Nasal cavity respiratory epithelium epithelial cell of viscerocranial mucosa (primary cell): ENCODE measurements at places on chromosomes 13 and 19. TPM values are rescaled to one million over a fixed set of nuclear protein-coding genes. Genes with fewer than 3 reads are reported as not detected.

Gene VSTM2B
- total RNA-seq: not detected in 2 replicates

Gene CYP2F1
- total RNA-seq: not detected in 2 replicates

Gene TNNT1
- total RNA-seq: 23.2 and 27.6 TPM in 2 replicates

Gene TMEM38A
- 4.4 and 22.5 TPM in 2 replicates for total RNA-seq

Gene ACP5
- total RNA-seq: 8.9 and 52.9 TPM in 2 replicates
